Stimulated activated CD8-positive, alpha-beta memory T cell treated with anti-CD3 and anti-CD28 coated beads, Interleukin-7, amount 100 ng/mL, for 4 hours (primary cell): ENCODE measurements at places on chromosomes 2 and 18.

GRCh38 chr2:62038975-62039771 lies 133.7 kb downstream of the COMMD1 start:
- DNase-seq: no peak

DNA sequence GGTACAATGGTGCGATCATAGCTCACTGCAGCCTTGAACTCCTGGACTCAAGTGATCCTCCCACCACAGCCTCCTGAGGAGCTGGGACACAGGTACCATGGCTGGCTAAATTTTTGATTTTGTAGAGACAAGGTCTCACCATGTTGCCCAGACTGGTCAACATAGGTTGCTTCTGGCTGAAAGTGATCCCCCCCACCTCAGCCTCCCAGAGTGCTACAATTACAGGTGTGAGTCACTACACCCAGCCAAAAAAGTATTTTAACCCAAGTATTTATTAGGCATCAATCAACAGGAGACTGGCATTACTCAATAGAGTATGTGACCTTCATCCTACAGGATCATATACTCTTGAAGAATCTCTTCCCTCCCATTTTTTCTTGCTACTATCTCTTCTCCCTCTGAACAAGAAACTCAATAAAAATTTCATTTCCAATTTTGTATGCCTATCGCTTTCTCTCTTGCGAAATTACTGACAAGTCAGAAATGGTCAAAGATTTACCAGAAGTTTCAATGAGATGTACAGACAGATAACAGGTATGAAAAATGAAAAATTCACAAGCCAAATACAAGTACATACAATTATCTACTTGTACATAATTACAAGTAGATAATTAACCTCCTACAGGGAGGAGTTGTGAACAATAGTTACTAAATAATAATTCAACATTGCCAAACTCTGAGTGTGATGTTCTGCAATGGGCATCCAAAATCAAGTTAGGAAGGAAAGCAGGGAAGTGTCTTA lies 34.9 kb upstream of the CCNT2 start:
- no peak for DNase-seq

- no peak for DNase-seq
These were observed 28.5 kb downstream of the ZNF516 start for GRCh38 chr18:76466410-76466991.

DNA sequence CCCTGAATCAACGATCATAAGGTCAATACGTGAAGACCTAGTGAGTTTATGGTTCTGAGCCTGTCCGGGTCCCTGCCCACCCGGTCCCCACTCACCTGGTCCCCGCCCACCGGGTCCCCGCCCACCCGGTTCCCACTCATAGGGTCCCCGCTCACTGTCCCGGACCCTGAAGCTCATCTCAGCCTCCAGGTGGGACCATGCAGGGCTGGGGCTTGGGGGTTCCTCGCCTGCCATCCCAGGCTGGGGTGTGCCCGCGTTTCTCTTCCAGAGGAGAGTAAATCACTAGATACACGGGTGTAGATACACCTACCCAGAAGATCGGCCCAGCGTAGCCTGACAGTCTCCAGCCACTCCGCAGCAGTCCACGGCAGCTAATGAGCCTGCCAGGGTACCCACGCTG lies 131.5 kb downstream of the MBP start:
- no peak for DNase-seq

- DNase-seq: no peak
These were observed 63.6 kb upstream of the FZD5 start for GRCh38 chr2:207833251-207833751.

- no peak for DNase-seq
These were observed 5.2 kb upstream of the C18orf63 start for GRCh38 chr18:74310411-74310810.

DNA sequence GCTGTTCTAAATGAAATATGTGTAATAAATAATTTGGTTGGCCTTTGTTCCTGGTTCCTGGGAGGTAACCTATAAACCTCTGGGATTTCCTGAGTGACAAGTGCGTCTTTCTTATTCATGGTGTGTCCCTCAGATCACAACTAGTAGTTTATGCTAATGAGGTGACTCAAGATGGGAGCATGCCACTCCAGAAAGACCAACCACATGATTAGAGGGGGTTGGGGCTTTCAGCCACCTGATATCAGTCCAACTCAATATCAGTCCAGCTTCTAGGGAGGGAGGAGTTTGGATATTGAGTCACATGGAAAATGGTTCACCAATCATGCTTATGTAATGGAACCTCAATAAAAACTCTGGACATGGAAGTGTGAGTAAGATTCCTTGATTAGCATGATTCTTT lies 96.6 kb downstream of the QPCT start:
- DNase-seq: no peak

- DNase-seq: no peak
These were observed 47.5 kb downstream of the PTPN2 start for GRCh38 chr18:12836551-12836950.

DNA sequence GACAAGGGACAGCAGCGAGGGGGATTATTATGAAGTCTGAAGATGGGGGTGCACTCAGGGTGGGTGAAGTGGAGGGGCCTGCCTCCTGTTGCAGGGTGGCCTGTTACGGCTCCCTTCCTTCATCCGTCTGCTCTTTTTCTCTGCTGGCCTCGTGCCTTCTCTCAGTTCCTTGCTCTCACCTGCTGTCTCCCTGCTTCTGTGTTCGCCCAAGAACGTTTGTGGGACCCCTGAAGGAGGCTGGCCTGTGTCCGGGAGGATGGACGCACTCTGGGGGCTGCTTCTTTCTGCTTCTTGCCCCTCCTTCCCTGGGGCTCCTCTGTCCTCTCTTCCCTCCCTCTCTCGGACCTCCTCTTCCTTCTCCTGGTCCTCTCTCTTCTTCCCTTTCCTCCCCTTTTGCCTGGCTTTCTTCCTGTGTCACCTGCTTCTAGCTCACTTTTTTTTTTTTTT lies 13.8 kb downstream of the MROH2A start:
- no peak for DNase-seq

DNA sequence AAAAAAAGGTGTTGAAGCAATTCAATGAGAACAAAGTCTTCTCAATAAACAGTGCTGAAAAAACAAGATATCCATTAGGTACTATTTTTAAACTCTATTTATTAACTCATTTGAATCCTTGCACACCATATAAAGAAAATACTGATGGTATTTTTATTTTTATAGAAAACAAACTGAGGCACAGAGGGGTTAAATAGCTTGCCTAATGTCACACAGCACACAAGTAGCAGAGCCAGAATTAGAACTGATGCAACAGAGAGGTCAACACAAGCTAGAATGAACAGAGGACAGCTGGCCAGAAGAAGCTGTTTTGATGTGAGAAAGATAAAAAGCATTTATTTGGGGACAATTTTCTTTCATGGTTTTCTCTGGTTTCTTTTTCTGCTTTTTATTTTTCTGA lies 99.4 kb upstream of the RGPD4 start:
- no peak for DNase-seq

DNA sequence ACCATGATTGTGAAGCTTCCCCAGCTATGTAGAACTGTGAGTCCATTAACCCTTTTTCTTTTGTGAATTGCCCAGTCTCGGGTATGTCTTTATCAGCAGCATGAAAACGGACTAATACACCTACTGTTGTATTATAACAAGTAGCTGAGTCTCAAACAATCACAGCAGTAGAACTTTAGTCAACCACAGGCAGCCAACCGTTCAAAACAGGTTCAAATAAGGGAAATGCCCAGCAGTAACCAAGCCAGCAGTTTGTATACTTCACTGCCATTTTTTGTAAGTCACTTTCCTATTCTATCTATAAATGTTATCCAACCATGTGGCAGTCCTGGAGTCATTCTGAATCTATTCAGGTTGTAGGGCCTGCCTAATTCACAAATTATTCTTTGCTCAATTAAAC lies 1560.6 kb upstream of the SLC39A10 start:
- no peak for DNase-seq
